ENCODE measurements at places on chromosomes 3 and 15.

- no peak for DNase-seq
Measured at GRCh38 chr3:50241713-50242380, 5.8 kb downstream of the GNAI2 start.

- no peak for DNase-seq
Measured at GRCh38 chr15:36406366-36406765, 173.1 kb upstream of the CDIN1 start.

- peak; percentile 38 for DNase-seq
Measured at GRCh38 chr3:148861277-148861869, 3.7 kb upstream of the CPA3 start.

DNA sequence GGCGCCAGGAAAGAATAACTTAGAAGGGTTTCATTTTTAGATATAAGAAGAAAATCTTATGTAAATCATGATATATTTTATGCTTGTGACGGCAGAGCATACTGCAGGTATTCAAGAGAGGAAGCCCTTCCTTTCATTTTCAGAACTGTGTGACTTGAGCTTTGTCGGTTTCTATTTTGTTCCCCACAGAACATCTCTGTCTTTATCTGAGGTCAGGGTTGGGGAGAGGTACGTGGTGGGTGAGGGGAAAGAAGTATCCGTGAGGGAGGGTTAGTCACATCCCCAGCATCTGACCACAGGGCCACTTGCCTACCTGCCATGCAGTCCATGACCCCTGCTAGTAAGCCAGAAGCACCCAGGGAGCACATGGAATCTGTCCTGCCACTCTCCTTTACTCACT lies 126.5 kb downstream of the DGKG start:
- no peak for DNase-seq

- no peak for DNase-seq
Measured at GRCh38 chr15:64681424-64682024, 93.9 kb downstream of the RBPMS2 start.

All from spinal cord (tissue), 10 donors.